GM23248 (cell line): ENCODE measurements at places on chromosomes 5 and 9.
A peak's percentile ranks its signal among the peaks of the same experiment; 100 is the strongest.

- DNase-seq, result no peak
- H3K36me3 ChIP-seq, result no peaks in the 10 kb centered on the region
- H3K27ac ChIP-seq, result no peak overlapping the region
Measured at GRCh38 chr5:1961304-1961946, 78.7 kb upstream of the IRX4 start.

DNA sequence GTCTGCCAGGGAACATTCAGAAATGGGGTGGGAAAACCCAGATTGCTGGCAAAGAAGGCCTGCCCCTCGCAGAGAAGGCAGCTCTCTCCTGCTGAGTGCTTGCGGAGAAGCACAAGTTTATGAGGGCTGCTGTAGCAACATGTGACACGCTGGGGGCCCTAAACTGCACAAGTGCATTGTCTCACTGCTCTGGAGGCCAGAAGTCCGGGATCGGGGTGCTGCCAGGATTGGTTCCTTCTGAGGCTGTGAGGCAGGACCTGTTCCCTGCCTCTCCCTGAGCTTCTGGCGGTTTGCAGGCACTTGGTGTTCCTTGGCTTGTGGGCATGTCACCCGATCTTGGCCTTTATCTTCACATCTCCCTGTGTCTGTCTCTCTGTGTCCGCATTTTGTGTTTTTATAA lies 75.6 kb upstream of the NEURL1B start:
- peaks cover 54% of the 10 kb centered on the region for H3K27me3 ChIP-seq
- no peaks in the 10 kb centered on the region for H3K4me1 ChIP-seq
- no peak overlapping the region for H3K4me3 ChIP-seq
- no peaks in the 10 kb centered on the region for H3K36me3 ChIP-seq
- no peak for DNase-seq

DNA sequence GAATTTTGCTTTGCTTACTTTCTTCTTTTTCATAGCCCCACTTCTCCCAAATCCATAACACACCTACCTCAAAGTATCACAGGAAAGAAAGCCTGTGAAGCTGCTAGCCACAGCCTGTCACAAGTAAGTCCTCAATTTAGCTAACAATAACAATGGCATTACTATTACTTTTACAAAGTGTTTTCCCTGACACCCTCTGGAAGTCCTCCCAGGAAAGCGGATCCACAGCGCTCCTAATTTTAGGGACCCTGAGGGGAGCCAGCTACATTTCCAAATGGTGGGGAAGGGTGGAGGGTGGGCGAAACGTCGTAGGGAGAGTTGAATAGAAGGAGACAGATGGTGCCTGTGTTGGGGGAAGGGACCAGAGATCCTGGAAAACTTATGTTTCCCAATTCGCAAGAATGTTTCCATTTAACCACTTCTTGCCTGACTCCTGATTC lies 523 bp upstream of the WWC1 start:
- no peaks in the 10 kb centered on the region; the same call in 1 of the 2 replicates for H3K4me1 ChIP-seq
- 0 out of 2 replicates have a peak, but pooled peaks cover 4% of the 10 kb centered on the region for H3K27me3 ChIP-seq
- peak overlapping the region; percentile 74 for H3K4me3 ChIP-seq

DNA sequence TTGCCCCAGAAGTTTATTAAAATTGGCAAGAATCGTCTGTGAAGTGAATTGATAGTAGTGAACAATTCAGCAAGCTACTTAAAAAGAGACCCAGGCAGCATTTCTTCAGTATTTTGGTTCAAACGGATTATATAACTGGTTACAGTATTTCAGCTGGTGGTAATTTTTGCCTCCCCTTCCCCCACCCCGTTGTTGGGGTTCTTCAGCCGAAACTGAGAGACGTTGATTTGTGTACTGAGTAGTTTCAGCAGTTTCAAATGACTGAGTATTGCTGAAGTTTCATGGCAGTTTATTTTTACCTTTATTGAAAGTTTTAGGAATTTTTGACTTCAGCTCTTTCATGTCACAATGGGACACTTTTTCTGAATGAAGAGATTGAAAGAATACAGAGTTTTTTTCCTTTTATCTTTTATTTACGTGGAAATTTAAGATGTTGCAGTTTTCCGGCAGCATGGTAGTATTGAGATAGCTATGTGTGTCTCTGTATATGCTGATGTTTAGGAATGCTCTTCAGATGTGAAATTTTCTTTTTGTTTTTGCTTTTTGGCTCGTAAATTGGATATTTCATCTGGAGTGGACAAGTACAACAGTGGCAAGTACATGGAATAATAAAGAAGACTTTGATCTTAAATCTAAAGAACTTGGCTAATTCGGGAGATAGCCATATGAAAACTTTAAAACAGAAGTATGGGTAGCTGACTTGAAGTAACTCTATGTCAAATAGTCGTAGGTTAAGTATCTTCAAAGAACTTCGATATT lies 1.9 kb downstream of the GPBP1 start:
- peaks cover 42% of the 10 kb centered on the region for H3K4me1 ChIP-seq
- peak; percentile 29 for DNase-seq
- H3K4me3 ChIP-seq, result peak overlapping the region; percentile 92
- no peaks in the 10 kb centered on the region for H3K27me3 ChIP-seq

DNA sequence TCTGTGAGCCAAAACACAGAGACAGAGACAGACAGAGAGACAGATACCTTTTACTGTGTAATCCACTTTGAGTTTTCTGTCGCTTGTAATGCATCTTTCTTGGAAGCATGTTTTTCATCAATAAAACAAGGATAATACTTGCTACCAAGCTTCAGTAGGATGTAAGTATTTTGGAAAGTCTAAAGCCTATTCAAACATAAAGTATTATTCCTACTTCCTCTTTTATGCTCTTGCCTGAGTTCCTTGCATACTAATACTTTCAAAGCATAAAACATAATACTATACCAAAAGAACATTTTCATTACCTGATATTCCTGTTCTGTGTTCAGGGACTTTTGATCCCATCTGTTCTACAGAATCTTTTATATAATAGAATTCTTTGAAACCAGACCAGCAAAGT lies 64.5 kb upstream of the SLC30A5 start:
- 0 out of 2 replicates have a peak, but pooled peaks cover 6% of the 10 kb centered on the region for H3K27me3 ChIP-seq
- H3K4me3 ChIP-seq, result no peak overlapping the region
- H3K36me3 ChIP-seq, result no peaks in the 10 kb centered on the region
- DNase-seq, result no peak

DNA sequence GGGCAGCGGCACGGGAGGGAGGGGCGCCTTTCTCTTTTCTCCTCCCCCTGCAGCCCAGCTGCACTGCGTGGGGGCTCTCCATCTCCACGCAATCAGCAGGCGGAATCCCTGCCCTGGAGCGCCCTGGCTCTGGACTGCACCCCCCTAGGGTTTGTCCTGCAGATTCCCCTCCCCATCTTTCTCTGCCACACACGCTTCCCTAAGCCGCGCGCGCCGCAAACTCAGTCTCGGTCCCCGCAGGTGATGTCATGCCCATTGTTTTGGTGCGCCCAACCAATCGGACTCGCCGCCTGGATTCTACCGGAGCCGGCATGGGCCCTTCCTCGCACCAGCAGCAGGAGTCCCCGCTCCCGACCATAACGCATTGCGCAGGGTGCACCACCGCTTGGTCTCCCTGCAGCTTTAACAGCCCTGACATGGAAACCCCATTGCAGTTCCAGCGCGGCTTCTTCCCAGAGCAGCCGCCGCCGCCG lies at the start of gene KCNN2:
TSS of gene KCNN2 (plus strand) at position 347 of the 473 bp plus-strand sequence. CDS start at position 417, 70 bp downstream.
- no peaks in the 10 kb centered on the region for H3K36me3 ChIP-seq
- H3K4me1 ChIP-seq, result no peaks in the 10 kb centered on the region
- no peak within 1 kb of the TSS for H3K4me3 ChIP-seq
- H3K27me3 ChIP-seq, result peaks cover 57% of the 10 kb centered on the region
- no peak within 1 kb of the TSS for H3K27ac ChIP-seq

- no peak overlapping the region for H3K27ac ChIP-seq
- H3K36me3 ChIP-seq, result no peaks in the 10 kb centered on the region
- H3K4me1 ChIP-seq, result no peaks in the 10 kb centered on the region
- H3K27me3 ChIP-seq, result no peaks in the 10 kb centered on the region
- H3K4me3 ChIP-seq, result peak overlapping the region; percentile 77
Measured at GRCh38 chr9:2241461-2241835, 226.3 kb downstream of the SMARCA2 start.

DNA sequence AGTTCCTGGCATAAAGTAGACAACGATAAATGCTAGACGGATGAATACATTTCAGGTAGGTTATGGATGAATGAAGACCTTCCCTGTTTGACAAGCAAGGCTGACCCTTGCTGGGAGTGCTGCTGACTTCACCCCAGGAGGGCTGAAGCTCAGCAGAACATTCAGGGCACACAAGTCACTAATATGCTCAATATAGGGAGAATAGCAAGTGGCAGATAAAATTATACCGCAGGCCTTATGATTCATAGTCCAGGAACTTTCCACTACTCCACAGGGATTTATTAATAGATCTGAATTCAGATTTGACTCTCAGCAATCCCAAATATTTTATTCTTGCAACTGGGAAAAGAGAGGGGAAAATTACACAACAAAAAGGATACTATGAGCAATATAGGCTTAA lies 38.2 kb upstream of the GRAMD2B start:
- no peaks in the 10 kb centered on the region for H3K27me3 ChIP-seq
- peak; percentile 77 for DNase-seq
- H3K36me3 ChIP-seq, result no peaks in the 10 kb centered on the region
- H3K27ac ChIP-seq, result peak overlapping the region; percentile 68
- peak overlapping the region; percentile 9; the same call in 1 of the 2 replicates for H3K4me3 ChIP-seq

DNA sequence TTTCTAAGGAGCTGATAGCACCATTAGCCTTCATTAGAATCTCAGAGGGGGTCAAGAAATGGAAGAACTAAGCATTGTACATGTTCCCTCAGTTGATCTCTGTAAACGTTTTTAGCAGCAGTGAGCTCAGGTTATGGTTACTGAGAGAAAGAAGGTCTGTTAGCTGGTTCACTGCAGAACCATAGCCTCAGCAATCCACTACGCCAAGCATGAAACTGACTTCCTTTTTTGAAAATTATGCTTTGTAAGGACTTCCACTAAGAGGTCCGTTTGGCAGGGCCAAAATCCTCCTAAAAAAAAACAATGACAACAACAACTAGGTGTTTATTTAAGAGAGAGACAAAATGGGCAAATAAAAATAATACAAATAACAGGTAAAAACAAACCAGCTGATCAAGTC lies 273.3 kb downstream of the AOPEP start:
- H3K27me3 ChIP-seq, result no peaks in the 10 kb centered on the region
- no peak for DNase-seq
- no peaks in the 10 kb centered on the region for H3K36me3 ChIP-seq
- peaks cover 29% of the 10 kb centered on the region for H3K4me1 ChIP-seq
- H3K27ac ChIP-seq, result no peak overlapping the region
- no peak overlapping the region for H3K4me3 ChIP-seq

DNA sequence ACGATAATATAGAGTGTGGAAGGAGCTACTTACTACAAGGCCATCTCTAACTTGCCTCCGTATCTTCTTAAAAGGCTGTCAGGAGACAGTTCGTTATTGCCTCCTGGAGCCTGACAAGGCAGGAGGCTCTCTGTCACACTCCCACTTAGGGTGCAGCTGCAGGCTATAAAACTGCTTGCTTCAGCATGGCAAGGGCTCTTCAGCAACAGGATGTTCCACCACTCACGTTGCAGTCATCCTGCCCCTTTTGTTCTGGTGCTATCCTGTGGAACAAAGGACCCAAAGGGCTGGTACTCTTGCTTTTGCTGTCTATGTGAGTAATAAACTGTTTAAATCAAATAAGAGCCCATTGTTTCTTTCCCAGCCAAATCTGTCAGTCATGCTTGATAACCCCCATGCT lies 508.9 kb downstream of the NTRK2 start:
- H3K4me1 ChIP-seq, result no peaks in the 10 kb centered on the region
- H3K27me3 ChIP-seq, result no peaks in the 10 kb centered on the region
- no peak for DNase-seq

DNA sequence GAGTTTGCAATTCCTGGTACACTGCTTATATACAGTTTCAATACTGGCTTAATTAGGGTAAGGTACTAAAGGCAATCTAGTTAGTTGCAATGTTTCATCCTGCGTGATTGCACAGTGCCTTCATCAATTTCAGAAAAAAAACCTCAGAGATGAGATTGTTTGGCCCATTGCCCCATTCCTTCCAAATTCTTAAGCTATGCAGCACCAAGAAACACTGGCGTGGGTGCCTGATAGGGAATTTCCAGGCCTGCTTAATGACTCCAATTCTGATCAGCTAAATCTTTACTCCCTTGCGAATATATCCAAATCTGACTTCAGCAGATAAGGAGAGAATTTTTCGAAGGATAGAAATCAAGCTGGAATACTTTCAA lies 35.9 kb upstream of the GAS1 start:
- DNase-seq, result peak; percentile 80
- no peaks in the 10 kb centered on the region for H3K36me3 ChIP-seq
- no peaks in the 10 kb centered on the region for H3K27me3 ChIP-seq
- H3K4me3 ChIP-seq, result no peak overlapping the region

GRCh38 chr5:119105971-119106370 lies 35.1 kb downstream of the DMXL1 start:
- no peaks in the 10 kb centered on the region for H3K4me1 ChIP-seq
- H3K27me3 ChIP-seq, result no peaks in the 10 kb centered on the region
- no peak overlapping the region for H3K27ac ChIP-seq
- DNase-seq, result no peak
- no peak overlapping the region for H3K4me3 ChIP-seq
- no peaks in the 10 kb centered on the region; the same call in 1 of the 2 replicates for H3K36me3 ChIP-seq

GRCh38 chr5:96081276-96081858 lies 119.7 kb upstream of the ELL2 start:
- no peaks in the 10 kb centered on the region for H3K36me3 ChIP-seq
- no peak overlapping the region for H3K4me3 ChIP-seq
- H3K27me3 ChIP-seq, result no peaks in the 10 kb centered on the region
- peaks cover 60% of the 10 kb centered on the region for H3K4me1 ChIP-seq
- peak overlapping the region; percentile 59 for H3K27ac ChIP-seq

- no peaks in the 10 kb centered on the region for H3K36me3 ChIP-seq
- no peaks in the 10 kb centered on the region for H3K27me3 ChIP-seq
- H3K4me3 ChIP-seq, result no peak overlapping the region
- no peak for DNase-seq
- no peaks in the 10 kb centered on the region for H3K4me1 ChIP-seq
Measured at GRCh38 chr9:82895822-82896110, 167.2 kb downstream of the RASEF start.

DNA sequence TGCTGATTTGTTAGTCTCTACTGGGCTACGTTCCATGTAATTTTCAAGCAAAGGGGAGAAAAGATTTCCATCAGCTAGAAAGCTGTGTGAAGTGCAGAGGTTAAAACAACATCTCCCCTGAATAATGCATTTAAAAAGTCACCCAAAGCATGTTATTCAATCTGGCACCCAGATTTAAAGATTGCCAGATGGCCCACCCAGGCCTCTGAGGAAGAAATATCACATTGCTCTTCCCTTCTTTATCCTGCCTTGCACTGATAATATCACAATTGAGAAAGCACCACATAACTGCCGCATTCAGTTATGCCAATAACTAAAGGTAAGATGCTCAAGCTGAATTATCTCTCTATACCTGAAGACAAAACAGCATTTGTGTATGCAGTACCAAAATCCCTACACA lies 119.4 kb upstream of the PUM3 start:
- H3K4me1 ChIP-seq, result no peaks in the 10 kb centered on the region
- H3K4me3 ChIP-seq, result no peak overlapping the region
- no peaks in the 10 kb centered on the region for H3K36me3 ChIP-seq
- DNase-seq, result no peak
- H3K27me3 ChIP-seq, result no peaks in the 10 kb centered on the region

GRCh38 chr5:80182809-80183580 lies 72.9 kb downstream of the SERINC5 start:
- H3K27me3 ChIP-seq, result no peaks in the 10 kb centered on the region
- no peak for DNase-seq
- no peak overlapping the region for H3K4me3 ChIP-seq
- no peaks in the 10 kb centered on the region for H3K4me1 ChIP-seq
- no peak overlapping the region for H3K27ac ChIP-seq
- H3K36me3 ChIP-seq, result no peaks in the 10 kb centered on the region

GRCh38 chr9:124315882-124316281 lies 58.1 kb downstream of the NEK6 start:
- no peak overlapping the region for H3K4me3 ChIP-seq
- peaks cover 25% of the 10 kb centered on the region for H3K36me3 ChIP-seq
- no peak overlapping the region for H3K27ac ChIP-seq
- no peak for DNase-seq
- H3K4me1 ChIP-seq, result no peaks in the 10 kb centered on the region
- no peaks in the 10 kb centered on the region for H3K27me3 ChIP-seq
